Activated CD4-positive, CD25-positive, alpha-beta regulatory T cell treated with anti-CD3 and anti-CD28 coated beads, Interleukin-2, amount 50 U/mL, for 72 hours (primary cell): ENCODE measurements at places on chromosomes 12 and 14.
A peak's percentile ranks its signal among the peaks of the same experiment; 100 is the strongest.

DNA sequence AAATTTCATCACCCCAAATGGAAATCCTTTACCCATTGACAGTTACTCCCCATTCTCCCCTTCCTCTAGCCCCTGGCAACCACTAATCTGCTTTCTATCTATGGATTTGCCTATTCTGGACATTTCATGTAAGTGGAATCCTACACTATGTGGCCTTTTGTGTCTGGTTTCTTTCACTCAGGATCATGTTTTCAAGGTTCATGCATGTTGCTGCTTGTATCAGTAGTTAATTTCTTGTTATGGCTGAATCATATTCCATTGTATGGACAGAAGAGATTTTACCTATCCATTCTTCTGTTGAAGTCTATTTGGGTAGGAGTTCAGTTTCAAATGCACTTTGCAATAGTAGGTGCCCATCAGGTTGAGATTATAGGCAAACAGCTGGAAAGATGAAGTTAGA lies 1.4 kb downstream of the RFC5 start:
- no peak for DNase-seq

DNA sequence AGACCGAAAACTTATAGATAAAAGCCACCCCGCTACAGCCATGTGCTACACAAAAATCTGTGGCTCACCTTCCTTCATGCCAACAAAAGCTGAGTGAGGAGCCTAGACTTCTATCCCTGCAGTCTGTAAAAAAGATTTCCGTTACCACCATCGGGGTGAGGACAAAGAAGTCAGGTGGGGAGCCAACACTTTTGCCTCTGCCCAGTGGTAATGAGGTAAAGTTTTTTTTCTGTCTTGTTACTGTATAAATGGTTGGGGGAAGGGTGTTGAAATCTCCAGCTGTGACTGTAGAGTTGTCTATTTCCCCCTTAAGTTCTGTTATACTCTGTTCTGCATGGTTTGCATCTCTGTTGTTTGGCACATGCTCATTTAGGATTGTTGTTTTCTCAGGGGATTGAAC lies 707.8 kb downstream of the FLRT2 start:
- no peak for DNase-seq

DNA sequence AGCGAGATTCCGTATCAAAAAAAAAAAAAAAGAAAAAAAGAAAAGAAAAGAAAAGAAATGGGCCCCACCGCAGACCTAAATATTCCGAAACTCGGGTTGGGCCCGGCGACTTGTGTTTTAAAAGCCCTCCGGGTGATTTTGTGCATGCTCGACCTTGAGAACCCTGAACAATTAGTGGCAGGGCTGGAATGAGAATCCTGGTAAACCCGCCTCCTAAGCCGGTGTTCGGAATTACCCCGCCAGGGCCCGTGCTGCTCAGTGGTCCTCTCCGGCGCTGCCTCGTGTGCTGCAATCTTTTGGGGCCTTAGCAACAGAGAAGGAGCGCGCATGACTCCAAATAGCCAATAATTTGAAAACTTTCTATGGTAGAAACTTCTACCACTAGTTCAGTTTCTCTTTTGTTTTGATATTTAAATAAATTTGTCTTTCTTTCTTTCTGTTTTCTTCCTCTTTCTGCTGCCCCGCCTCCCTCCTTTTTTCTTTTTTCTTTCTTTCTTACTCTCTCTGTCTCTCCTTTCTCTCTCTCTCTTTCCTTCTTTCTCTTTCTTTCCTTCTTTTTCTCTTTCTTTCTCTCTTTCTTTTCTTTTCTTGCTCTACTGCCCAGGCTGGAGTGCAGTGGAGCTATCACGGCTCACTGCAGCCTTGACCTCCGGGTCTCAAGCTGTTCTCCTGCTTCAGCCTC lies 1.5 kb upstream of the GALNT6 start:
- peak; percentile 28 for DNase-seq

DNA sequence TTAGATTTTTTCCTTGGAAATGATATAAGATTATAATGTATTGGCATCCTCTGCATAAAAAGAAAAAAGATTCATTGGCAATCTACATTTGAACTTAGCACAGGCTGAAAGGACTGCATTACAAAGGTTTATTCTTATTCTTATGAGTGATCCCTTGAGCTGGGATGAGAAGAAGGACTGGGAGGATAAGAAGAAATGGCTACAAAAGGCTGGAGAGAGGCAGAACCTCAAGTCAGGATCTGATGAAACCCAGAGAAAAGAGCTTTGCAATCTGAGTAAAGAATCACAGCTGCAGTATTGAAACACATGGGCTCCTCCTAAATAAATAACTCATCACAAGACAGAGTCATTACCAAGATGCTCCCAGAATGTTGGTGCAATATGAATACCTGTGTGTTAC lies 1635.4 kb upstream of the FLRT2 start:
- no peak for DNase-seq

- no peak for DNase-seq
Observed at GRCh38 chr12:106342397-106343213, 14.9 kb upstream of the POLR3B start.

DNA sequence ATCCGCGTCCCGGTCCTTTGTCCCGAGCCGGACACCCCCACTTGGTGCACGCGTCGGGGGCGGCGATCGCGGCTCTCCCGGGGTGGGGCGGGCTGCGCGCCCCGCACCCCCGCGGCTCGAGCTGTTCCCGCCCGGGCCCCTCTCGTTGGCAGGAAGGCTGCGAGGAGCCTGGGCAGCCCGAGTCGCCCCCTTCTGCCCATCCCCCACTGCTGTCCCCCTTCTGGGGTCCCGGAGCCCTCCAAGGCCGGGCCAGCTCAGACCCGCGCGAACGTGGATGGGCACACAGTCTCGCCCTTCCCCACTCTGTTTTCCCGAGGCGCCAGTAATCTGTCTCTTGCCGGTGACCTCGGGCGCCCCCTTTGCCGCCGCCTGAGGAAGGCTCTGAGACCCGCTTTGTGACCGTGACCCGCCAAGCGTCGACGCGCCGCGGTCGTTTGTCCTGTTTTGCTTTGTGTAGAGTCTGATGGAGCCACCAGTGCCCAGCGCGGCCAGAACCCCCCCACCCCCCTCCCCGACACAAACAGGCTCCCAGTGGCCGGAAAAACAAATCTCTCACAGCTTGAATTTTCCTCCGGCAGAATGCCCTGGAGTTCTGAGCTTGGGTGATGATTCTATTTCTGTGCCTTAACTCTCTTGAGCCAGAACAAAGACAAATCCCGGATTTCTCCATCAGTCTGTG lies 610 bp downstream of the C14orf132 start:
- no peak for DNase-seq

DNA sequence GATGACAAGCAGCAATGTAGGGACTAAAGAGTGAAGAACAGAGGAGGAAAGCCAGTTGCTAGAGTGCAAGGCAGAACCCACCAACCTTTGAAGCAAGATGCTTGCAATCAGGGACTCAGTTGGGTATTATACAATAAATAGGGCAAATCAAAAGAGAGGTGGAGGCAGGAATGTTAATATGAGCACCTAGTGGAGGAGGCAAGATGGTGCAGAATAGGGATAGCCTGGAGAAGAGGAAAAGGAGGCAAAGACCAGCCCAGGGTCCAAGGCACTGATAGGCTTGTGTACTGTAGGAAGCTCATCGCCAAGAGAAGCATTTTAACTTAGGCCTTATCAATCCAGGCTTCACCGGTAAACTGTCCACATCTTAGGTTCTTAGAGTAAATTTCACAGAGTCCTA lies 137.2 kb downstream of the ARMH4 start:
- no peak for DNase-seq

DNA sequence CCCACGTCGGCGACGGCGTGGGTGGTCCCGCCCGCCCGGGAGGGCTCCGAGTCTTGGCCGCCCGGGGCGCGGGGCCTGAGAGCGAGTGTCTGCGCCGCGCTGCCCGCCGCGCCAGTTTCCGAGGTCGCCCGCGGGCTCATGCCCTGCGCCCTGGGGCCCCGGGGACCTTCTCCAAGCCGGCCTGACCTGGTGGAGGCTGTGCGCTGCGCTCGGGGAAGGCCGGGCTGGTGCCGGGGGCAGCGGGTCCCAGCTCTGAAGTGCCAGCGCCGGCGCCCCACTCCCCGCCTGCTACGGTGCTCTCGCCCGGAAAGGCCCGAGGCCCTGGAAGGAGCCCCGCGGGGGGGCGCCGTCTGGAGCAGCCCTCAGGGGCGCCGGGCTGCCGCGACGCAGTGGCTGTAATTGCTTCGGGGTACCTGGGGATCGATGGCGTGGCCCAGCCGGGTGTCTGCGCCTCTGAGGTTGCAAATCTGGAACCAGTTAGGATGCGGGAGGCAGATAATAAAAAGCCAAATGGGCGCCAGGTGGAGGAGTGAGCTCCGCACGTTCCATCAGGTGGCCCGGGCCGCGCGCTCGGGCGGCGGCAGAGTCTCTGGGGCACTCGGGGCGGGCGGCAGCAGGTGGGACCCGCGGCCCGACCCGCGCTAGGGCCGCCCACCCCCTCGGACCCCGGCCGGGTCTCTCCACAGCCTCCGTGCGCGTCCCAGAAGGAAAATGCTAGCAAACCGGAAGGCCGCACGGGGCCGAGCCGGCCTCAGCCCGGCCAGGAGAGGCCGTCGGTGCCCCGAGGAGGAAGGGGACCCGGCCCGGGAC lies 102.3 kb upstream of the DIO3 start:
- no peak for DNase-seq

GRCh38 chr12:27866373-27867101 lies 86.5 kb upstream of the MANSC4 start:
- no peak for DNase-seq

GRCh38 chr14:23536494-23536893 lies 15.1 kb downstream of the ZFHX2 start:
- no peak for DNase-seq

GRCh38 chr12:68559246-68559645 lies 51.5 kb upstream of the RAP1B start:
- DNase-seq = no peak

DNA sequence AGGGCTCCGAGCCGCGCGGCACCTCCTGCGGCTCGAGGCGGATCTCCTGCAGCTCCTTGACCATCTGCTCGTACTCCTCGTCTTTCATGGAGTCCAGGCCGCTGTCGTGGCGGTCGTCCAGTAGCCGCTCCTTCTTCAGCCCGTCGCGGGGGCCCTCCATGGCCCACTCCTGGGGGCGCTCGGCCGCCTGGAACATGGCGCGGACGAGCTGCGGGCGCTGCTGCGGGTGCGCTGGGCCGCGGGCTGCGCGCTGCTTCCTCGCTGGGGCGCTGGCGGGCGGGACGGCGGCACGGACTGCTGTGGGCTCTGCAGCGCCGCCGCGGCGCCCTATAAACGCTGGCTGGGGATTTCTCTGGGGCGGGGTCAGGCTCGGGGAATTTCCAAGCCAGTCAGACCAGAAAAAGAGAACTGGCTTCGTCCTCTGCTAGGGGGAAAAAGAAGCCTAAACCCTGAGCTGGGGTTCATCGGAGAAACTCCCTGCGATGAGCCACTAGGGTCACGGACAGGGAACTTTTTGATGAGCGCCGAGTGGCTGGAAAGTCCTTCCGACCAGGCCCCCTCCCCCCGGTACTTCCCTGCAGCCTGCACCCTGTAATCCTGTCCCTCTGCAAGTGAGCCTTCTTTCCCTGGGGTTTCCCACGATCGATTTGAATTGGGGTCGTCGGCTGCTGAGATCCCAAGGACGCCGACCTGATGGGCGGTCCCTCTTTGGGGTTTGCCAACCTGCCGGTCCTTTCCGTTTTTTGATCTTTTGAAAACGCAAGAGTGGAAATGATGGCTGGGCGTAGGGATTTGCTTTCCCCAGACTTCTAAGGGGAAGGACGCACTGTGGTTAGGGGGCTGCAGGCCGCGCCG lies at the start of gene NFKBIA:
TSS of gene NFKBIA (minus strand) at position 301 of the 855 bp plus-strand sequence. CDS start at position 196, 105 bp downstream.
- DNase-seq = peak; percentile 98

GRCh38 chr12:54936736-54937135 lies 47.8 kb downstream of the TESPA1 start:
- no peak for DNase-seq
